Naive thymus-derived CD8-positive, alpha-beta T cell (primary cell): ENCODE measurements at places on chromosomes 1 and 21.

DNA sequence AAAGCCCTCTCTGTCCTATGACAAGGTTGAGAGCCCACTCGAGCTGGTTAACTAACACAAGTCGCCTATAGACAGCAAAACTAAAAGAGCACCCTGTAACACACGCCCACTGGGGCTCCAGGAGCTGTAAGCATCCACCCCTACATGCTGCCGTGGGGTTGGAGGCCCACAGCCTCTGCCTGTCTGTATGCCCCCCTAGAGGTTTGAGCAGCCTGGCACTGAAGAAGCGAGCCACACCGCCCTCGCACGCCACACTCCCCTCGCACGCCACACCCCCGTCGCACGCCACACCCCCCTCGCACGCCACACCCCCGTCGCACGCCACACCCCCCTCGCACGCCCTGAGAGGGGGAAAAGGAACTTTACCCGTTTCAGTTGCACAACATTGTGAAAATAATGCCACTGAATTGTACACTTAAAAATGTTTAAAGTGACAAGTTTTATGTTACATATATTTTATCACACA, 13.2 kb upstream of the HMGCL start:
- peak; percentile 86 for DNase-seq

DNA sequence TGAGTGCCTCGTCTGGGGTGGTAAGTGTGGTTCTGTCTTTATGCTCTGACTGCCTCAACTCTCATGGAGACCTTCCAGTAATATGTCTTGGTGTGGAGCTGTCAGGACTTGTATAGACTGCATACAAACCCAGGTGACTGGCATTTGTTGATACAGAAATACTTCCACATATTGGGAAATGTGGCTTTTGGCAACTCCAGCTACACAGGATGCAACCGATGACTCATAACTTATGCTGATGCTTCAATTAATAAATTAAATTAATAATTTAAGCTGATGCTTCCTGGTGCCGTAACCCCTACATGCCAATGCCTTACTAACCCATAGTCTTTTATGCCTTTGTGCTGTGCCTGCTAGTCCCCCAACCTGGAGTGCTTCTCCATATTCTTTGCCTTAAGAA, 72.3 kb upstream of the ARTN start:
- no peak for DNase-seq

DNA sequence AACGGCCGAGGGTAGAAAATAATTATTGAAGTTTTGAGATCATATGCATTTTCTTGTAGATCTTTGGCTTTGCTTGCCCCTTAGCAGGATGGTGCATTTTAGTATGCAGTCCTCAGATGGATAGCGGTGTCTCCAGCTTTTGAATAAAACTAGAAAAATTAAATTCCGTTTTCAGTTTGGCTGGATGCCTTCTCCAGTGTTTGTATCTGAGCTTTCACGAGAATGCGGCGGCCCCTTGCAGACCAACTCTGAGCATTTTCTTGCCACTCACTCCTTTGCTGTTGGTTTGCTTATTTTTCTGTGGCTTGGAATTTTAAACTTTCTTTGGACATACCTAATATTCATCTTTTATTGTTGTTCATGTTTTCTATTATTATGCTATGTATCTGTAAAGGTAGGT, 192.6 kb downstream of the NFIA start:
- no peak for DNase-seq

DNA sequence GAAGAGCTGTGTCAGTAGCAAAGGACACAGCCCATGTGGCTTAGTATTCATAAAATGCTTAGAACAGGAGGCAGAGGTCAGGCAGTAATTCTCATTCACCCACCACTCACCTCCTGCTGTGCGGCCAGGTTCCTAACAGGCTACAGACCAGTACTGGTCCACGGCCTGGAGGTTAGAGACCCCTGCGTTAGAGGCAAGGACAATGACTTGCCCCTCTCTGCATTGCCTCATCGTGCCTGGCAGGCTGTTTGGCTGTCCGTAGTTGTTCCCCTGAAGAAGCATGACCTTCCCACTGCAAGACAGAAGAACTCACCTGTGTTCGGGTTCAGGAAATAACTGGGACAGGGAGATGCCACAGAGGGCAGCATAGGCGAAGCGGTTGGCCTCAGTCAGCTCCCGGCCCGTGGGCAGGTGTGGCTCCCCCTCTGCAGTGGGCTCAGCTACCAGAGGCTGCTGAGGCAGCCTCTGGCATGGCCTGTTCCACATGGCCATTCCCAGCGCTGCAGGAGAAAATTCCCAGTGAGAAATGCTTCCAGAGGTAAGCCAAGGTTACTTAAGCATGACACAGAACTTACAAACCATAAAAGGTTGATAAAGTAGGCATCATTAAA, 19.3 kb downstream of the TMCO4 start:
- DNase-seq: no peak

DNA sequence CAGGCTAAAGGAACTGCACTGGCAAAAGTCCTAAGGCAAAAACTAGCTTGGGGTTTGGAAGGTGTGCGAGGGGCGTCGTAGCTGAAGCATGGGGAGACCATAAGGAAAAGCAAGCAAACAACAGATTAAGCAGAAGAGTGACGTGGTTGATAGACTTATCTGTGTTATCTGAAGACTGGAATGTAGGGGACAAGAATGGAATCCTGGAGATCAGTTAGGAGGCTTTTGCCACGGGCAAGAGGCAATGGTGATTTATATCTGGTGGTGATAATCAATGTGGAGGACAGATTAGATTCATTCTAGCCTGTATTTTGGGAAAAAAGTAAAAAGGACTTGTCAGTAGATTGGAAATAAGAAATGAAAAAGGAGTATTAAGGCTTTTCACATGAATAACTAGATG, 97.4 kb downstream of the ITSN1 start:
- no peak for DNase-seq

- DNase-seq: no peak
Measured at GRCh38 chr1:61496501-61496900, 228.4 kb downstream of the TM2D1 start.

DNA sequence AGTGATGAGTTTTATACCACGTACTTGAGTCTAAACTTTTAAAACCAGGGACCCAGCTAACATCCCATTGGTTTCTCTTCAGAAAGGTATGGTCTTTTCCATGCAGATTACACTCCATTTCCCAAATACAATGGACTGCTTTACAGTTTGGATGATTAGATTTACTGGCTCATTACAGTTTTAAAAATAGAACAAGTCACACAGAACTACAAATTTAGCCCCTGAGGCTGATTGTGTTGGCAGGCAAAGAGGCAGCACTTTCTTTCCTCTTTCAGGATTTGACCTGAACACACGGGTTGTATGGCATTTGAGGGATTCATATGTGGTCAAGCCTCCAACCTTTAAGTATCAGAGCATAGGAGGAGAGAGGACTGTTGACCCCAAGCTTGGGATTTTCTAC, 21.8 kb upstream of the VTCN1 start:
- DNase-seq: no peak

- no peak for DNase-seq
Measured at GRCh38 chr1:38030596-38031512, 15.7 kb downstream of the POU3F1 start.

GRCh38 chr1:63935143-63935542, 161.3 kb downstream of the ROR1 start:
- DNase-seq: no peak

- no peak for DNase-seq
Measured at GRCh38 chr1:94433866-94434265, 15.7 kb downstream of the ABCD3 start.
